ENCODE measurements at places on chromosomes 7 and 10.

GRCh38 chr7:1193593-1194424 is 33.8 kb upstream of the ZFAND2A start:
- DNase-seq = no peak

- DNase-seq = no peak
These were observed 28.6 kb upstream of the INSIG1 start for GRCh38 chr7:155268921-155269650.

DNA sequence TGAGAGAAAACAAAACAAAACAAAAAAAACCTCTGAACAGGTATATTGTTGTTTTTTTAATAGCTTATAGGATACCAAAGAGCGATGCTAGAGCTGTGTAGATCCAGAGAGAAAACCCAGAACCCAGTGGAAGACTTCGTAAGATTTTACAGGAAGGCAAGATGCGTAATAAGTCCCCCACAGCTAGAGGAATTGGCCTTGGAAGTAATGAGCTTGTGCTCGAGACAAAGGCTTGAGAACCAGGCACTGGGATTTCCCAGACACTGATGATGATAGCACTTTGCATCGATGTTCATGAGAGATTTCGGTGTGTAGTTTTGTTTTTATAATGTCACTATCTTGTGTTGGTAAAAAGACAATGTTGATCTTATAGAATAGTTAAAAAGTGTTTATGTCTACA is 821.5 kb upstream of the IGFBP3 start:
- DNase-seq = no peak

- no peak for DNase-seq
These were observed 201.1 kb upstream of the PLXNA4 start for GRCh38 chr7:132777414-132777813.

GRCh38 chr7:99601656-99602310 is 3.7 kb downstream of the TMEM225B start:
- DNase-seq = no peak

- no peak for DNase-seq
These were observed 118.7 kb upstream of the SEC61G start for GRCh38 chr7:54877683-54878082.

DNA sequence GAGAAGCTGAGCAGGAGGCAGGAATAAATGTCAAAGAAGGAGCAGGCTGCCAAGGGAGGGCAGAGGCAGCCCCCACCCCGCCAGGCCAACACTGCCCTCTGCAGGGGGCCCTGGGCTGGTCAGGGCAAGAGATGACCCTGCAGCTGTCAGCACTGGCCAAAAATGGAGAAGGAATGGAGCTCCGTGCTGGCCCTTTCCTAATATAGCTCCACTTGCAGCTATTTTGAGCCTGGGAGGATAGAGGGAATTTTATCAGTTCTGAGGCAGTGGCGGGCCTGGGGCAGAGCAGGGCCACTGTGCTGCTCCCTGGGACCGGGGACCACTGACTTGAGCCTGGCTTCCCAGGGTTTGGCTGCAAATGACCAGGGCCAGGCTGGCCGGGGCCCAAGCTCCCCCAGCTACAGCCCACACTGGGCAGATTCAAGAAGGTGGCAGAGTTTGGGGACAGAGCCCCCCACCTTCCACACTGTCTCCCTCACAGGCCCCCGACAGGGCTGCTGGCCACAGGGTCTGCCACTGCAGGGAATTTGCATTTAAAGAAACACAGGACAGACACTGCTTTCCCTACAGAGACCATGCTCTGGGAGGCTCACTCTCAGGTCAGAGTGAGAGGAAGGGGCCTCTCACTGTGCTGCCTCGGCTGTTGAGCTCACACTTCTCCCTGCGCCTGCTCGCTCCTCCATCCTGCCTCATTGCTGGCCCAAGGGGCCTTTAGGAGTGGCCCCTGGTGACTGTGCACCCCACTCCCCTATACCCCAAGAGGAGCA is 16.2 kb downstream of the LDB3 start:
- no peak for DNase-seq
